Aorta (tissue), 5 donors: ENCODE measurements at places on chromosomes 1 and 21.

DNA sequence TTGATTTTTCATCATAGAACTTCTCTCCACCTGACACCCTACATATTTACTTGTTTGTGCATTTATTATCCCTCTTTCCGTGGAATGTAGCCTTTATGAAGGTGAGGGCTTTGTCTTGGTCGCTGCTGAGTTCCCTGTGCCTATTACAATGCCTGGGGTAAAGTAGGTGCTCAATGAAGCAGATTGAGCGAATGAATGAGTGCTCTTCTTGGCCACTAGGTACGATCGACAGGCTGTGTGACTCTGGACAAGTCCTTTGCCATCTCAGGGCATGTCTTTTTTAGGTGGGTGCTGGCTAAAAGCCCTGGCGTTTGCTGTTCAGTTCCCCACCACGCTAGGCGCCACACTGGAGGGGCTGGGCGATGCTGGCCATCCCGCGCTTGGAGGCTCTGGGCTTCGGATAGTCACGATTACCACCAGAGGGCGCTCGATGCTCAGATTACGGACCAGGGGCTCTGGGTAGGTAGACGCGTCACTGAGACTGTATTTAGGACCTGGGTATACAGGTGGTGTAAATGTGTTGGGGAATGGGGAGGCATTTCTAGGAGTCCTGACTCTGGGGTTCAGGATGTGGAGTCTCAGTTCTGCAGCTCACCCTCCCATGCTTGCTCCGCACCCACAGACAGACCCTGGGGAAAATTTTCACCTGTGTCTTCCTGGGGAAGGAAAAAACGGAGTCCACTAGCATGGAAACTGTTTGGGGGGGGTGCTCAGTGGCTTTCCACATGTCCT lies 71.0 kb upstream of the CSF3R start:
- DNase-seq, result peak; percentile 64

GRCh38 chr1:27979151-27979858 lies 19.5 kb downstream of the XKR8 start:
- DNase-seq, result no peak

- DNase-seq, result no peak
Observed at GRCh38 chr1:40094466-40095110, 2.5 kb downstream of the PPT1 start.

GRCh38 chr1:11535761-11536572 lies 57.0 kb downstream of the DISP3 start:
- no peak for DNase-seq

- no peak for DNase-seq
Observed at GRCh38 chr1:43063394-43064219, 104.9 kb upstream of the SLC2A1 start.

DNA sequence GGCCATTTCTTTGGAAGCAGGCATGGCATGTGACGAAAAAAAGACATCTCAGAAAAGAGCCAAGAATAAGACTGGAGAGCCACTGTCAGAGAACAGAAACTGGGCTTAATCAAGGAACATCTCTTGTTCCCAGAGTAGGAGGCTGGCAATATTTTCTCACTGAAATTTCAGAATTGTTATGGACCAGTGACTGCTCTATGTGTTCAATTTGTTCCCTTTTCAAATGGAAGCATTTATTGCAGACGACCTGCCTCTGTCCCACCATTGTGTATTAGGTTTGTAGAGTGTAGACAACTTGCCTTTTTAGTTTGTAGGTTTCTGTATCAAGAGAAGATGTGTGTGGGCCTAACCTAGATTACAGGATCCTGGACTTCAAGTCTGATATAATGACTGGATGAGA lies 18.7 kb downstream of the PSMG1 start:
- DNase-seq, result no peak

DNA sequence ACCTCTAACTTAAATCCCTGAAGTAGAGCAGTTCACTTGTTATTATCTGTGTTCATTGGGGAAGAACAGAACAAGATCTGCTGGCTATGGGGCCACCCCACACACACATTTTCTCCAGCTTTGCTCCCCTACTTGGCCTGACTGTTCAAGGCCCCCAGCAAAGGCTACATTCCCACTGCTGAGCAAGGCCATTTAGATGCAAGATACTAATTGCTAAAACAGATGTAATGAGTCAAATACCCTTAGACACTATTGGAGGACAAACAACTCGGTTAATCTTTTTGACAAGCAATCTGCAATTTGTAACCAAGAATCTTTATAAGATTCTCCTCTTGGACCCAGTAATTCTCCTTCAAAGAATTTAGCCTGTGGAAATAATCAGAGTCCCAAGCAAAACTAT lies 67.7 kb downstream of the NAV1 start:
- DNase-seq, result no peak

DNA sequence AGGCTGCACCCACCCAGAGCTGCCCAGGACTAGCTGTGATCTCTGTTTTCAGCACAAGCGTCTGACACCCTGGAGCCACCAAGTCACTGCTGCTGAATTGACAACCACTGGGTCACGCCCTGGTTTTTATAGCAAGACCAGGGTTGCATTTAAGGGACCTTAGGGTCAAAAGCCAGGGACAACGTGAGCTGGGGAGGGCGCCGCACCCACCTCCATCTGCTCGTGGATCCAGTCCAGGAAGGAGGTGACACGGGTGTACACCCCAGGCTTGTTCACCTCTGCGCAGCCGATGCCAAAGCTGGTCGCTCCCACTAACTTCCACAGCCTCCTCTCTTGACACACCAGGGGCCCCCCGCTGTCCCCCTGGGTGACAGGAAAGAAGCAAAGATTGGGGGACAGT lies 9.2 kb upstream of the TFF1 start:
- no peak for DNase-seq

- no peak for DNase-seq
Observed at GRCh38 chr21:18430341-18430740, 26.8 kb upstream of the TMPRSS15 start.

DNA sequence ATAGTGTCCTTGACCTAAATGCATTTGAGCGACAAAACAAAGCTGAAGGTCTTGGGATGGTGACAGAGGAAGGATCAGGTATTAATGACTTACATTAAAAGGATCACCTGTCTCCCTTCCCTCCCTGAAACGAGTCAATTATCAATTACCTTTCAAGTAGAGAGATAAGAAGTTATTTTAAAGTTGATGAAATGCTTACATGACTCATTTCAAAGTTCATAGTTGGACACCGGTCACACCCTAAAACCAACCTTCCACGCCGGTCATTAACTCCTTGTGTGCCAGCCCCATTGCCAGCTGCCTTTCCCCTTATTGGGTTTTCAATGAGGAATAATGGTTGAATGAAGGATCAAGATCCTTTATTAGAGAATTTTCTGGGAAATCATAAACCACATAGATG lies 129.8 kb downstream of the ZP4 start:
- no peak for DNase-seq

DNA sequence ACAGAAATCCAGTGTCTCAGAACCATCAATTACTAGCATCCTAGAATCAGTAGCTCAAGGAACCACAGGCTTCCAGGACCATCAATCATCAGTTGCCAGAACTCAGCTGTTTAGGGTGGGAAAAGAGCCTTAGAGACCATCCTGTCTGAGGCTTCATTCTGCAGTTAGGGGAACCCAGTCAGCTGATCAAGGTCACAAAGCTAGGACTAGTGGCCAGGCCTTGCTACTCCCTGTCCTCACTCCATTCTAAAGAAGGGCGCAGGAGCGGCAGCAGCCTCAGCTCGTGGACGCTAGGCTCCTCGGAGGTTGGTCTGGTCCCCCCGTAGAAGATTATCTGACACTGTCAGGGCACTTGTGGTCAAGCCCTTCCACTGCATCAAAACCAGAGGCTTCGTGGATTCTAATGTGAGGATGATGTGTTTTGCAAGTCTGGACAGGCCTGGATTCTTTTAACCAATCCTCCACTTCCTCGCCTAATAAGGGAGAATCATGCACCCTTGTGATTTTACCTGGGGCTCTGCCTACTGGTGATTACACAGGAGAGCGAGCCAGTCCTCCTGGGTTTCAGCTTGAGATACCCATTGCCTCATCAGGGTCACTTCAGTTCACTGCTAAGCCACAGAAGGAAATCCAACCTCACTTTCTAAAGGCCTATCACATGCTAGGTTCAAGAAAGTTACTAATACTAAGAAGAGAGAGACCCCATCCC lies 41.7 kb upstream of the IFFO2 start:
- no peak for DNase-seq

- no peak for DNase-seq
Observed at GRCh38 chr1:2806591-2806990, 5.1 kb upstream of the TTC34 start.

DNA sequence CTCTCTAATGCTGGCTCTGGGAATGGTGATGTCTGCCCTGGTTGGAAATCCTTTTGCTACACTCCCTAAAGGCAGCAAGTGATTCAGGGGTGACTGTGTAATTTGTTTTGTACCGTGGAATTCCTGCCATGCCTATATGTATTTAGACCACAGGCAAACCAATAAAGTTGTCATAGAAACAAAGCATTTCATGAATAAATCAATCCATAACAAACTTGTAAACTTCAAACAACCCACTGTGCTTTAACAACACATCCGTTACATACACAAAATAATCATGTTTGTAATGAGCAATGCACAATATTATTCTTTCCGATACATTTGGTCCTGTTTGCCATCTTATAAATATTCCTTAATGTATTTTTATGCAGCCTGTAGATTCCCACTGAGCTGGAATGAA lies 330.3 kb upstream of the SNX7 start:
- no peak for DNase-seq

DNA sequence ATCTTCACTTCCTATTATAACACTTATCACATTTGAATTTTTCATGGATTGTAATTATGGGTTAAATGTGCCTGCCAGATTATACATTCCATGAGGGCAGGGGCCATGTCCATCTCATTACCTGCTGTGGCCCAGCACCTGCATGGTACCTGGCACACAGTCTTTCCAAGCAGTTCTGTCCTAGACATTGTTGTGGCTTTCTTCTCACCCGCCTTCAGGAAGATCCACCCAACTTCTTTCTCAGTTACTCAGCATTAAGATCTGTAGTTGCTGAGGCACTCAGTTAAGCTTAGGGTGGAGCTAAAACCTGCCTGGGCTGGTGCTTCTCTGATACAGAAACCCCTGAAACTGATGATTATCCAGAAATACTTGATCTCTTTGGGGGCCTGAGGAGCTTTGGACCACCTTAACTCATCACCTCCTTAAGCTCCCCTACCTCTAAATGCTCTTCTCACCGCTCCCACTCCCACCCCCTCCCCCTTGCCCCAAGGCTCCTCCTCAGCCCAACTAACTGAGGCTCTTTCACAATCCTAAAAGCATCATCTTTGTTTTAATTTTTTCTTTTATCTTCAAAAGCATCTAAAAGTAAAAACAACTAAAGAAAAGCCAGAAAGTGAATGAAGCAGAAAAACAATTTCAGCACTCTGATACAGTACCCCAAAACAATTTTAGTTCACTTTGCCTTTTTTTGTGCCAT lies 190.6 kb downstream of the FGGY start:
- DNase-seq, result no peak

DNA sequence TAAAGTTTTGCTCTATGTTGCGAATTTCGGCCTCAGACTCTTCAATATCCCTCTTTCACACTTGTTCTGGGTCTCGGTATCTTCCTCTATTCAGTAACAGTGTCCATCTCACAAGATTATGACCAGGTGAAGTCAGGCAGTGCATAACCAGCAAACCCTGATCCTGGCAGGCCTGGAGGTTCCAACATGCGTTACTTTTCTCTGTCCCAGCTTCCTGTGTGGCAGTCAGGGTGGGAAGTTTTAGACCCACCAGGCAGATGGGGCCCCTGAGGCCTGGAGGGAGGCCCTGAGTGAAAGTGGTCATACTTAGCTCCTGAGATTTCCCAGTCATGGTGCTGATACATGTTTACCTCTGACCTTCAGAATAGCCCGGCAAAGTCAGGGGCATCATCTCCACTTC lies 5.1 kb downstream of the TMEM61 start:
- DNase-seq, result no peak

DNA sequence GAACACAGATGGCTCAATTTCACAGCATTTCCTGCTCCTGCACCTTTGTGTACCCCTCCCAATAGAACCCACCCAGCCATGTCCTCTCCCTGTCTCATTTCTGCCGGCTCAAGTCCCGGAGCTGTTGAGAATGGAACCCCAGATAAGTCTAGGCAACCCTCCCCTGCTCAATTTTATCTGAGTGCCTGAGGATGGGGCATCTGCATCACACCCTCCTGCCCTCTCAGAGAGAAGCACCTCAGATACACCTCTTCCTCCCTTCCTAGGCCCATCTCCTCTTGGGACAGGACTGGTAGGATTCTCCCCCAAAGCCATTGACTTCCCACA lies 1.1 kb downstream of the KIF21B start:
- DNase-seq, result no peak

DNA sequence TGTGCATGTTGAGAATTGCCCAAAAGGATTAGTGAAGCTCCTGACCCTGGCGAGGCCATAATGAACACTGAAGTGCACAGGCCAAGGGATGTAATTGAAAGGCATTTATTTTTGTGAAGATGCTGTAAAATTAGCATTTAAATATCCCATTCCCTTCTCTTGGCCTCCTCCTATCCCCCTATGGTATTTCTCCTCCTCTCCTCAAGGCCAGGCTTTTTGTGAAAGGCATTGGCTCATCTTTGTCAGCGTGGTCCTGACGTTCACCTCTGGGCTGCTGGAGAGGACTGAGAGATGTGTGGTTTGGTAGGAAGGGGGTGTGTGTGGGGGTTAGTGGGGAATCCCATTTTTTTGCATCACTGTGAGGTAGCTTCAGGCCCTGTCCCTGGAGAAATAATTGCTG lies 81.5 kb upstream of the CD1D start:
- DNase-seq, result no peak

GRCh38 chr1:82073071-82073470 lies 272.3 kb downstream of the ADGRL2 start:
- DNase-seq, result no peak

DNA sequence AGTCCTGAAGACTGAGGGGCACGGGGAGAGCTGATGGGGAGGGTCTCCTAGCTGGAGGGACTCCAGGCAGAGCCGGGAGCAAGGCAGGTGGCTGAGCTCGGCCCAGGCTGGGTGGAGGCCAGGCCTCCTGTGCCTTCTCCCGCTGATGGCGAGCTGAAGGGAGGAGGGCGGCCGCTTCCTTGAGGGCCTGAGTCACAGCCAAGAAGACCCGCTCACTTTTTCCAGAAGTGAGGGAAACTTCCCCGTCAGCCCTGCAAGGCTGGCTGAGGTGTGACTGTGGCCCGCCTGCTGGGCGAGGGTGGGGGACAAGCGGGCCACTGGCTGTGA lies 1.7 kb upstream of the VWA1 start:
- peak; percentile 84 for DNase-seq

- no peak for DNase-seq
Observed at GRCh38 chr1:99681583-99681982, 35.7 kb downstream of the PALMD start.

DNA sequence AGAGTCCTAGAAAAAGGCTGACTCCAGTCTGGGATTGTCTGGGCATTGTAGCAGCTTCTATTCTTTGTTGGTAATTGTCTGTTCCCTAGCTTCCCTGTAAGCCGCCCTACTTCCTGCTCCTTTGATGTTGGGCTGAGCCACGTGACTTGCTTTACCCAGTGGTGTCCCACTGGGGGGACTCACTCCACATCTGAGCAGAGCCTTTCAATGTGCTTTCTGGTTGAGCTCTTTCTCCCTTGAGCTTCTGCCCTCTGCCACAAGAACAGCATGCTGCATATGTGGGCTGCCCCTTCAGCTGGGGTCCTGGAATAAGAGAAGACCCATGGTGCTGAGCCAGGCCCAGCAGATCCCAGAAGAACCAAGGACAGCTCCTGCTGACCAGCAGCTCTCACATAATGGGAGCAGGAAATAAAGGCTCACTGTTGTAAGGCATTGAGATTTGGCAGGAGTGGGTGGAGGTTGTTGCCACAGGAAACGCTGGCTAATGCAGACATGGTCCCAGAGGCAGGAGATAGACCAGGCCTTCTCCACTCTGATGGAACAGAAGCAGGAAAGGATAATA lies 276.3 kb upstream of the GJB5 start:
- no peak for DNase-seq

GRCh38 chr1:205531191-205532025 lies 26.9 kb downstream of the CDK18 start:
- peak; percentile 32 for DNase-seq
